Activated naive CD4-positive, alpha-beta T cell treated with Interleukin-2 at 50 U/mL for 16 hours (primary cell): ENCODE measurements at places on chromosomes 2 and 18.

- no peak for DNase-seq
Observed at GRCh38 chr2:204180649-204181048, 244.1 kb downstream of the ICOS start.

DNA sequence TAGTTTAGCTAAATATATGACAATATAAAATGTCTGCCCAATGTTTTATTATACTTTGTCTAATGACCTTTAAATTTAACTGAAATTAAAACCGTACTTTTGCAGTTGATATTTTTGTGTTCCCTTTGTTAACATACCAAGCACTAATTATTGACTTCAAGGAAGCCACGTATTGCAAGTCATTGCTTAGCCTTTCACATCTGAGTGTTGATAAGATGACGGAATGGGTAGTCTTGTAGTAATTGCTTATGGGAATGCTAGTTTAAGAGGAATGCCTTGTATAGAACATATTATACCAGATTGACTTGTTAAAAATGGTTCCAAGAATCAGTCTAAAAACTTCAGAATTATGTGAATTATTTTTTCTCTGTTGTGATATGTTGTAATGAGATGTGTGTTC, 14.0 kb upstream of the ELAC1 start:
- no peak for DNase-seq

- DNase-seq = no peak
Observed at GRCh38 chr18:39835303-39836030, 2119.6 kb upstream of the PIK3C3 start.

DNA sequence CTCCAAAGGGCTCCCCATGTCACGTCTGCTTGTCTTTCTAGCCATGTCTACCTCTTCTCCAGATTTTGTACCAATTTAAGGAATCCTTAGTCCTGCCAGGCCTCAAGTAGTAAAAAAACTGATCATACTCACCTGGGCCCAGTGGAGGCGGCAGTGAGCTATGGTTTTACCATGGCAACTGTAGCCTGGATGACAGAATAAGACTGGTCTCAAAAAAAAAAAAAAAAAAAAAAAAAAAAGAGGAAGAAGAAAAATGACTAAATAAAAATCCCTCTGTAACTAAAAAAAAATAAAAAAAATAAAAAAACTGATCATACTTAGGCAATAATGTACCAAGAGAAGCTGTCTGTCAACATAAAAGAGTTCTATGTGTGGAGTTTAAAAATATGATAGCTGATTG, 221.6 kb downstream of the NR4A2 start:
- DNase-seq = peak; percentile 6

- no peak for DNase-seq
Observed at GRCh38 chr18:78804206-78805030, 175.2 kb upstream of the SALL3 start.

DNA sequence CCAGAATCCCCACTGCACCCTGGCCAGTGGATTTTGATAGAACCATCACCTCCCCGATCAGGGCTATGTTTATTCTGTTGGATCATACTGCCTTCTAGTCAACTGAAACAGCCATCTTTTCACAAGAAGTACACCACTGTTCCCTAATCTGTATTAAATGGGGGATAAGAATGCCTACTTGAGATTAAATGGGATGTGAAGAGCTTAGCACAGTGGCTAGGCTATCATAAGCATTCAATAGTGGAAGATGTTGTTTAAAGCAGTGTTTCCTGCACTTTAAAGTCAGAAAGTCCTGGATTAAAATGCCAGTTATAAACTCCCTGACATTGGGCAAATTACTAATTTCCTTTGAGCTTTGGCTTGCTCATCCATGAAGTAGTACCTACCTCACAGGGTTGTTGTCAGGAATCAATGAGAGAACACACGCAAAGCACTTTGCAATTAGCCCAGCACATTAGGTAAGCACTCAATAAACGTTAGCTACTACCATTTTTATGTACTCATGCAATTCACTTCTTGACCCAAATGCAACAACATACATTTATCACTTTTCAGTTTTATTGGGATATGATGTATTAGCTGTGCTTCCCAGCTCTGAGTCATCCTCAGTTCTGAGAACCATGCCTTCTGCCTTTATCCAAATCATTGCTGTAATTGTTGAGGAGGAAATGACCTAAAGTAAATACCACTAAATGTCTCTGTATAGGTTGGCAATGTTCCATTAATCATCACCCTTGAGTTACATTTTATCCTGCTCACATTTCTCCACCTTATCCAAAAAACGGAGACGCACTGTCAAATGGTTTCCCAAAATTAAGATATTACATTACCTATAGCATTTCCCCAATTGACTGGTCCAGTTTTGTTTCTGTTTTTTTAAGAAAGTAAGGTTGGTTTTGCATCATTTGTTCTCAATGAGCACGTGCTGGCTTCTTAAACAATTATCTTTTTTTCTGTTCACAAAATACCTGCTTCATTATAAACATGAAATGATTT, 2.1 kb downstream of the TMEM247 start:
- no peak for DNase-seq

GRCh38 chr2:190535121-190535439, 558 bp upstream of the NEMP2 start:
- no peak for DNase-seq

DNA sequence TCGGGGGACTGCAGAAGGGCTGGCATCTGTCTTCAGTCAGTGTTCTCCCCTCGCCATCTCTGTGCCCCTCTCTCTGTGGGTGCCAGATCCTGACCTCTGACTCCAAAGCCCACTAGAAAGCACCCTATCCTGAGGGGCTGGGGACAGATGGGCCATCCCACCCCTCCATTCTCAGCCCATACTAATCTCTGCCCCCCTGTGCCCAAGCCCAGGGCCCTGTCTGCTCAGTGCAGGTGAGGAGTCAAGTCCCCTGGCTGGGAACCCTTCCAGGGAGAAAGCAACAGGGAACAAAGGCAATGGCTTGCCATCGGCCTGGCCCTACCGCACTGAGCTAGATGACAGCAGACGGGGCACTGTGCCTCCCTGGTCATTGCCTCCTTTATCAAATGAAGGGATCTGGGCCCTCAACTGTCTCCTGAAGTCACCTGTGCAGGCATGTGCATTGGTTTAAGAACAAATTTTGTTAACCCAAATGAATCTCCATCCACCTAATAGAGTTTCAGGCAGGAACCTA, 42.7 kb upstream of the ID2 start:
- no peak for DNase-seq

DNA sequence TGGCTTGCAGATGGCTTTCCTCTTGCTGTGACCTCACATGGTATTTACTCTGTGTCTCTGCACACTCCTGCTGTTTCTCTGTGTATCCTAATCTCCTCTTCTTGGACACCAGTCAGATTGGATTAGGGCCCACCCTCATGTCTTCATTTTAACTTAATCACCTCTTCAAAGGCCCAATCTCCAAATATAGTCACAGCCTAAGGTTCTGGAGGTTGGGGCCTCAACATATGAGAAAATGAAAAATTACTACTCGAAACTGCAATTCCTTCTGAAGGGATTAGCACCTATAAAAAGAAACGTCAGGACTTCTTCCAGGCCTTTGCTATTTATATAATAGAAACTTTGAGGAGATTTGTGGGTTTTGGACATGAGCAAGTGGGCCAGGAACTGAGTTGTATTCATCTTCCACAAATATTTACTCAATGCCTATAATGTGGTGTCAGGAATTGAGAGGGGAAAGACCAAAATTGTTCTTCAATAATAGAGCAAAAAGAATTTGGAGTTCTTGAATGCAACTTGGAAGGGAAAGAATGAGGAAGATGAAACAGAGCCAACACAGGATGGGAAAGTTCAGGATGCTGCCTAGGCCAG, 270.0 kb upstream of the FN1 start:
- no peak for DNase-seq

GRCh38 chr2:165406173-165406572, 63.3 kb upstream of the CSRNP3 start:
- DNase-seq = no peak

GRCh38 chr2:154696810-154697417, 1.6 kb upstream of the KCNJ3 start:
- DNase-seq = no peak

DNA sequence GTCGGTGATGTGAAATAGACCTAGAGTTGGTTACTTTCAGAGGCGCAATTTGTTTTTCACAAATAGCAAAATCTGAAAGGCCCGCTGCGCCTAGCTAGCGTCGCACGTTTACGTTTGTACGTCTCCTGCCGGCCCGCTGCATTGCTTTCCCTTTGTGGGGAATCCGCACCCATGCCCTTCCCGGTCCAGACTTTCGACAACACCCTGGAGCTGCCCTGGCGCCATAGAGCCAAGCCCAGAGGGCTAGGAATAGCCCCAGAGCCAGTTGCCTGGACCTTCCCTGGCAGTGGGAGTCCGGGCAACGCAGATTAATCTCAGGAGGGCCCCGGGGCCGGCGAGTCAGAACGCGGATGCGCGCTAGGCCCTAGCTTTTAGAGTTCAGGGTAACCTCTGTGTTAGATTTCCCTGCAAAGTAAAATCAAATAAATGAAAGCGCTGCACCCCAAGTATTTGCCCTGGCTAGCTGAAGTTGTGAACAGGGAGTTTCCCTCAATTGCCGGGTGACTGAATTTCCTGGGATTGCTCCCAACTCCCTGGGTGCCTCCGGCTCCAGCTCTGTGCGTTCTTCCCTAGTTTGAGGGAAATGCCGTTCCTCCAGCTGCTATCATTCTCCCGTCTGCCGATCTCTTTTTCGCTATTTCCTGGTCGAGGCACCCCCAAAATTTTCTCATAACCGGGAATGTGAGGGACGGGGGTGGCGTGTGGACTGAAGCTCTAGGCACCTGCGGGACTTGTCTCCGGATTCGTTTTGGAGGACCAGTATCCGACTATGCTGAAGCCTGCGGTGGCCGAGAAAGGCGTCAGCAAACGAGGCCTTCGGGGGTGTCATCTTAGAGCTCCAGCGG, 1.2 kb upstream of the EN1 start:
- DNase-seq = no peak

- DNase-seq = no peak
Observed at GRCh38 chr2:17171446-17172049, 346.7 kb downstream of the RAD51AP2 start.

- no peak for DNase-seq
Observed at GRCh38 chr18:52325997-52326396, 14.0 kb upstream of the DCC start.

DNA sequence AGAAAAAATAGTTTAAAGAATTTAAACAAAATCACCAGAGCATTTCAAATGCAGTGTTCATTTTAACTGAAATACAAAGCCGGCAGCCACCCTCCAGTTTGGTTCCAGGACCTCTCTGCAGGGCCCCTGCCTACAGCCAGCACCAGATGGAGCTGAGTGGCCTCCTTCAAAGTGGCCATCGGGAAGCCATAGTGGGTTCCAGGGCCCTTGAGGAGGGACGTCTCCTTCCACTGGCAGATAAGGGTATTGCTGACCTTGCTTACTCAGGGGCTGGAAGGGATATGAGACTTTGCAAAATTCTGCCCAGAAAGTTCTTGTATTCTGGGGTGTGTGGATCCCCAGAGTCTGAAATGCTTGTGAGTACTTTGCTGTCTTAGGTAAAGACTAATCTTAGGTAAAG, 205.2 kb upstream of the APCDD1 start:
- DNase-seq = no peak

GRCh38 chr2:239919774-239920692, 105.1 kb downstream of the NDUFA10 start:
- no peak for DNase-seq

DNA sequence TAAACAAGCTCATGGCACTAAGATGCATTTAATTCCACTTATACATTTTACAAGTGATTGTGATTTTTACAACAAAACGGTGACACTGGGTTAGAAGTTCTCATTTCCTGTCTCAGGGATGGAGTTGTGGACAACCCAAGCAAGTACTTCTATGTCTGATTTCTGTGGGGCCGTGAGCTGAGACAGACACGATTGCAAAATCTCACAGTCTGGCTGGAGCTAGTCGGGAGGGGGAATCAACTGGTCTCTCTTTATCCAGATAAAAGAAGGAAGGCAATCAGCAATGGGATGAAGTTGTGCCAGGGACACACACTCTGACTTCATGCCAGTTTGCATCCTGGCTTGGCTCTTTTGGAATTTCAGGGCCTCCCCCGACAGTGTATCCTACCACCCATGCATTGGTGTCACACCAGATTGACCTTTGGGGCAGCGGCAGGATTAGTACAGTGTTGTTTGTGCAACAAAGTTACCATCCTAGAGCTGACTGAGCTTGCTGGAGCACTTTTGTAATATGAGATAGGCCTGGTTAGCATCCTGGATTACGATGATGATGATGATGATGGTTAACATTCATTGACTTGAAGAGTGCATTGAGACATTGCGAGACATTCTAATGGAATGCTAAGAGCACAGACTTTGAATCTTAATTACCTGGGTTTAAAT, 98.8 kb downstream of the CTAGE1 start:
- no peak for DNase-seq

- DNase-seq = no peak
Observed at GRCh38 chr18:58076052-58076451, 32.0 kb downstream of the NEDD4L start.

GRCh38 chr18:80159713-80160636, 50.9 kb downstream of the ADNP2 start:
- DNase-seq = peak; percentile 49

GRCh38 chr18:46641917-46642316, 15.1 kb downstream of the LOXHD1 start:
- no peak for DNase-seq

DNA sequence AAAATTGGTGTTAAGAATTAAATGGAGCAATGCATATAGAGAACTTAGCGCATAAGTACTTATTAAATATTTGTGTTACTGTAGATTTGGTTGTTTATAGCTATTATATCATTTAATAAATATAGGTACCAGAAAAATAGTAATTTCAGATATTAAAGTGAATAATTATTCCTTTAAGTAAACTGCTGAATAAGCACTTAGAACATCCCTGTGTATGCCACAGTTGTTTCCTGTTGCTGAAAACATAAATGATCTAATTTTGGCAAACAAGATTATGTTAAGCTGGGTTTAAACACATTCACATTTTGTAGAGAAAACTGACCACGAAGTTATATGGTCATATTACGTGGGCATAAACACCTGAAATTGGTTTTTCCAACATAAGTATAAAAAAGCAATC, 388.0 kb upstream of the ZNF804A start:
- no peak for DNase-seq

DNA sequence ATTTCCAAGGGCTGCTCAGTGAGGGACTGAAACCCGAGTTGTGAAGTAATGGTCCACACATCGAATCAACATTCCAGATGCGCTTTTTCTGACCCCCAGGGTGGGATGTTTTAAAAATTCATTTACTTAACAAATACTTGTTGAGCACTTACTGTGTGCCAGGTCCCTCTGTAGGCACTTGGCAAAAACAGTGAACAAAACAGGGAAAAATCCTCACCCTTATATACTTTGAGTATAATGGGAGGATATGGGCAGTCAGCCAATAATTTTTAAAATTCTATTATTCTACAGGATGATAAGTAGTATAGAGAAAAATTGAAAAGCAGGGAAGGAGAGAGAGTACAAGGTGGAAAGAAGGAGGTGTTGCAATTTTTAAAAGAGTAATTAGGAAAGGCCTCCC, 31.3 kb upstream of the AFTPH start:
- DNase-seq = no peak

DNA sequence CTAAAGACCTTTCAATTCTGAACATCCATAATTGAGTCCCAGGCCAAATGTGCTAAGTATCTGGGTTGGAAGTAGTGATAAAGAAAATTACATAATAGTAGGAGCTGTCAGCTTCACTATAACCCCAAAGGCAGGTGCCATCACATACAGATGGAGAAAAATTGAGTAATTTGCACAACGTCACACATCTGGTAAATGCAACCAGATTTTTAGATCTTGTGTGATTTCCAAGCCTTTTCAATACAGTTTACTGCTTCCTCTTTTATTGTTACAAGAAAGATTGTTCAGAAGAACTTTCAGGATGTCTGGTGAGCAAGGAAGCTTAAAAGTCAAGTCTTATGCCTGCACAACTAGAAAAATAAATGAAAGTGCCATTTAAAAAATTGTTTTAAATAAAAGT, 62.3 kb downstream of the UBE2E3 start:
- DNase-seq = no peak

GRCh38 chr2:230935130-230935430, 10.0 kb upstream of the GPR55 start:
- no peak for DNase-seq
